ENCODE measurements at places on chromosomes 7 and 10.

DNA sequence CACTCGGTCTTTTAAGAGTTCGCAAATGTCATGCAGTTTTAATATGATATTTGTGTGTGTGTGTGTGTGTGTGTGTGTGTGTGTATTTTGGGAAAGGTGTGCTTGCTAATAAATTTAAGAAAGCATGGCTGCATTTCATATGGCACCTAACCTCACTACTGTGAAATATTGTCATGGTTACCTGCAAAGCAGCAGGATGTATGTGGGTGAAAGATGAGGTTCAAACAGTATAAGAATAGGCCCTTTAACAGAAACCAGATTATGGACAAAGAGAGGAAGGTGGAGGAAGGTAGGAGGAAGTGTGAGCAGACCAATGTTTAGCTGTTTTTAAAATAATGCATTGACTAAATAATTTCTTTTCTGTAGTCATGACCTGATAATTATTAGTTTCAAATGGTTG is 73.5 kb upstream of the CACNA2D1 start:
- DNase-seq, result no peak

GRCh38 chr7:28349637-28350036 is 62.7 kb upstream of the CREB5 start:
- DNase-seq, result no peak

DNA sequence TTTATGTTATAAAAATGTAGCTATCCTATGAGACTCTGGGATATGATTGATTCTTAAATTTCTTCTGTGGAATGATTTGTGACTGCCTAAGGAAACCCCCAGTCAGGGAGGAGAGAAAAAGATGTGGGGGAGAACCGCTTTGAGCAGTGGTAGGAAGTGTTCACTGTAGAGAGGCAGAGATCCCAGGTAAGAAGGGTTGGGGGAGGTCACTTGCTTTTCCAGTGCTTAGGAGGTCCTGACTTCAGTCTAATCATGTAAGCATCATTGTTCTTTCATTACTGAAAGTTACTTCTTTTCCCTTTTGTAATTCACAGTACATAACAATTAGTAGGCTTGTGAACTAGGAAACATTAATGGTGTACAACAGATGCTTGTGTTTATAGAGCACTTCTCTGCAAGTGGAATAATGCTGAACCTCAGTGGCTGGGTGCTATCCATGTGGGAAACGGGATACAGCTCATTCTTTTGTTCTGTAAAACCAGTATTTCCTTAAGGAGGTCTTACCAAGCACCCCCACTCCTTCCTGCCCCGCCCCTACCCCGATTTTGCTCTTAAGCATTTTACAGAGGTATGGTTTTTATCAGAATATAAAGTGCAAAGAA is 165.4 kb downstream of the ST7 start:
- DNase-seq, result no peak

DNA sequence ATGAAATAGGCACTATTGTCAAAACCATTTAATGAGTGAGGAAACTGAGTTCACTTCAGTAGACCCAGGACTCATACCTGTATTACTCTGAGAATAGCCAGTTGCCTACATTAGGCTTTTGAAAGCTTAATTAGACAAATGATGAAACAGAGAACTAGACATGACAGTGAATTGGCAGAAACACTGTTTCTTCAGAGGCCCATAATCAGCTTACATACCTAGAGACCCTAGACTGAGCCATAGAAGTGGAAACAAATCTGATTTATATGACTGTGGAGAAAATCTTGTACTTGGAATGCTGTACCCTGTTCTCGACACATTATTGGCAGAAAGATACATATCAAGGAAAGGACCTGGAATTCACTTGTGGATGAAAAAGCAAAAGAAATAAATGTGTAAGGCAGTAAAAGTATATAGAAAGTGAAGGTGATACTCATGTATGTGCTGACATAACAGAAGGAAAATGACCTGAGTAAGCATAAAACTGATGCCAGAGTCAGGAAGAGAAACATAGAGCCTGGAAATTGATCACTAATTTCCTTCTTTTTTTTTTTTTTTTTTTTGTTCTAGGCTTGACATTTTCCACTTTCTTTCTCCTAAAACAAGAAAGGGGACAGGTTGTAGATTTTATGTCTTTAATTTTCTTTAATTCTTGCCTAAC is 251.5 kb downstream of the BICC1 start:
- no peak for DNase-seq

DNA sequence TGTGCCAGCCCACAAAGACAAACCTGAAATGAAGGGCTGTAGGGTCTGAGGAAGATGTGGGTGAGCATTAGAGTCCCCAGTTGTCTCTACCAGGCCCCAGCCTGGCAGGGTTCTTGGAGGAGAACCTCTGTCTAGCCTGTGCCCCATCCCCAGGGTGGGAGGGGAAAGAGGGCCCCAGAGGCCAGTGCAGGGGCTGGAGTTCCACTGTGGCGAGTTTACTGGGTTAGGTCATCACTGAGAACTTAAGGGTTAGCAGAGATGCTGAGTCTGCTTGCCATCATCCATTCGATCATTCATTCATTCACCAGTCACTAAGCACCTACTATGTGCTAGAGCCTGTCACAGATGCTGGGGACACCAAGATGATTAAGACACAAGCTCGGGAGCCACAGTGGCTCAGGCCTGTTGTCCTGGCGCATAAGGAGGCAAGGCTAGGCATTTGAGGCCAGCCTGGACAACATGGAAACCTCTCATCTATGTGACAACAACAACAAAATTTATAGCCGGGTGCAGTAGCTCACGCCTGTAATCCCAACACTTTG is 2.6 kb downstream of the ANKRD2 start:
- DNase-seq, result no peak

DNA sequence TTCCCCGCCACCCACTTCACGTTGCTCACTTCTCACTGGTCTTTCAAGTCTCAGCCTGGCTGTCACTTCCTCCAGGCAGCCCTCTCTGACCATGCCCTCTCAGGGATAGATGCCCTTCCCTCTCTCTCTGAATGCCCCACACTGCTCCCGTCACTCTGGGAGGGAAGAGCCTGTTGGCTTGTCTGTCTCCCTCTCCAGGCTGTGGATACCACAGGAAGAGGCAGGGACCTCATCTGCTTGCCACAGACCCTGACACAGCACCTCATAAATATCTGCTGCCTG is 93.1 kb downstream of the OAT start:
- no peak for DNase-seq

GRCh38 chr7:91457208-91457607 is 193.0 kb downstream of the FZD1 start:
- no peak for DNase-seq

GRCh38 chr10:58152673-58153263 is 114.9 kb downstream of the IPMK start:
- DNase-seq, result peak; percentile 73

DNA sequence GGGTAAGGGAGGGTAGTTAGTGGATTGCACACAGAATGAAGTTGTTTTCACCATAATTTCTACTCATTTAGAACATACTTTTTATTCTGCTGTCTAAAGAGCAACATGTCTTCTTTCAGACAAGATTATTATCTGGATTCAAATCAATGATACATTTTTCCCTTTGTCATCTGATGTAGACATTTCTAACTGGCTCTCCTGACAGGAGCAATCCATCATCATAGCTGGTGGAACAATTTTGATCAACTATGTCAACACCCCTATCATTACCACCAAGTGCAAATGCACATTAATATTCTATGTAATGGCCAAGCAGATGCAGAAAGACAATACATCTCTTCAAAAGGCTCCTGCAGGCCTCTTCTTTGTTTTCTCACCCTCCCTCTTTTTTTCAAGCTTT is 672.9 kb upstream of the LRRTM3 start:
- DNase-seq, result no peak

Measured in D341Med (cell line).